ENCODE measurements at places on chromosomes 6 and 20.

- no peak for DNase-seq
Measured at GRCh38 chr6:105791179-105791578, 295.0 kb upstream of the PRDM1 start.

- no peak for DNase-seq
Measured at GRCh38 chr20:55935448-55936208, 69.7 kb downstream of the CBLN4 start.

- no peak for DNase-seq
Measured at GRCh38 chr20:37362821-37363220, 16.9 kb downstream of the SRC start.

DNA sequence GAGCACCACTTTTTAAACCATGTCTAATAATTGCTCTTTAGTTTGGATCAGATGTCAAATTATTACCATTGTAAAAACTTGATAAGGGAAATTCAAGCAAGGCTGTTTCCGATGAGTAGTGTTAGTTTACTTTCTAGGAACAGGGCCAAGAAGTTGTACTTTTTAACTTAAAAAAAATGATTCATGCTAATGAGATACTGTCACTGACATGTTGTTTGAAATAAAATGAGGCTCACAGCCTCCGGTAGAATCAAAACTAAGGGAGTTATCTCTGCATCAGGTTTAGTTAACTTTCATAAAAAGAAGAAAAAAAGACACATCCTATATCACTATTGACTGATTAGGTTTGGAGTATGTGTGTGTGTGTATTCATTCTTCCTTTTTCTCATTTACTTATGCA, 55.2 kb upstream of the SUPT3H start:
- DNase-seq: no peak

Data from activated T-cell treated with anti-CD3 and anti-CD28 coated beads for 48 hours (primary cell).